ENCODE measurements at places on chromosomes 2 and 18.

GRCh38 chr2:10221443-10221842 lies 81.3 kb upstream of the HPCAL1 start:
- DNase-seq: no peak

DNA sequence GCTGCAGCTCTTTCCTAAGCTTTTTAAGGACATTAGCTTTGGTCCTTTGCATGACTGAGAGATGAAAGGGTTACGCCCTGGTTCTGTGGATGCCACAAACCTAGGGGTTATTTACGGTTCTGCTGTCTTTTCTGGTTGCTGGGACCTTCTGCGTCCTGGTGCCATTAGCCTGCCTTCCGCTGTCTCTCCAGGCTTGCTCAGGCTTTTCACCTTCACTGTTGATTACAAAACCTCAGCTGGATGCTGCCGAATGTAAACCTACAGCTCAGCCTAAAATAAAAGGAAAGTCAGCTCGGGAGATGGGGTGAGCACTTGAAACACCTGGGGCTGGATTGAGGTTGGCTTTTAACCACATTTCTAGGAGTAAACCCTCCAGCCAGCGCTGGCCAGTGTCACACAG lies 130.9 kb upstream of the ARHGAP28 start:
- DNase-seq: no peak

- no peak for DNase-seq
Measured at GRCh38 chr2:39283561-39283960, 39.8 kb upstream of the CDKL4 start.

- no peak for DNase-seq
Measured at GRCh38 chr18:63888470-63889190, 1.1 kb downstream of the SERPINB2 start.

DNA sequence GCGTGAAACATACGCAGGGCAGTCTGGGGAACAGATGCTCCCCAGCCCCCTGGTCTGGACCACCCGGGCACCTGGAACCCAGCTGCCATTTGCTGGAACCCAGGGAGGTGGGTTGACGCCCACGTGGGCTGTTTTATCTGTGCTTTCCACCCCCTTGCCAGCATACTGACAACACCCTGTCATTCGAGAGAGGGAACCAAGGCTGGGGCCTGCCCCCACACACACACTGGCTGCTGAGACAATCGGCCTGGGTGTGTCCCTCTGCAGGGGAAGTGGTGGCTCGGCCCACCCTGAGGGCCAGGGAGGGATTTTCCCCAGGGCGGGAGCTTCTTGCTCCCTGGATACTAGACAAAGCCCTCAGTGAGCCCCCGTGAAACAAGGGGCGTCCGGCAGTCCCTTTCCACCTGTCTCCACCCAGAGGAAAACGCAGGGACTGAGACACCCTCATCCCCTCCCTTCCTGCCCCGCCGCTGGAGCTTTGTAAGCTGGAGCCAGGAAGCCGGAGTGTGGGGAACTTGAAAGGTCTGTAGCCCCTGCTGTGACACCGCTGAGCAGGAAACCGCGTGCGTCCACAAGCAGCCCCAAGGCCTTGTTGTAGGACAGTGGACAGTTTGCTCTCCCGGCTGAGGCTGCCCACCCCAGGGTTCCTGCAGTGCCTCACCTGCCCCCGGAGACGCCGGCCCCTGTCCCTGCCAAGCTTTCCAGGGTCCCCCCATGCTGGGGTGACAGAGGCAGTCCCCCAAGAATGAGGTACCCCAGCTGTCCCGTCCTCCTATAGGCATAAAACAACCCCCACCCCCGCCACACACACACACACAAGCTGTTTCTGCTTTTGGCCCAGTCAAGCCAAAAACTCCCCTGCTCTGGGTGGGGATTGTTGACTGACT lies 14.1 kb upstream of the KLF11 start:
- no peak for DNase-seq

DNA sequence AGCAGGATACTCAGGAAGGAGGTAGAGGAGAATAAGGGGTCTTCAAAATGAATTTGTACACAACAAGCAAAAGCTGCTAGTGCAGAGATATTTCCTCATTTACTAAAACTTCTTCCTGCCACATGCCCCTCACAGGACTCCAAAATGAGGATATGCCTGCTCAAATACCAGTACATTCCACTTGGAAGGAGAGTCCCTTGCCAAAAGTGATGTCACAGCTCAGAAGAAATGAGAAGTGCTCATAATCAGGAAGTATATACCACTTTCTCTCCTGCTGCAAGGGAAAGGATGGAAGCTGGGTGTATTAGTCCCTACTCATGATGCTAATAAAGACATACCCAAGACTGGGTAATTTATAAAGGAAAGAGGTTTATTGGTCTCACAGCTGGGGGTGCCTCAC lies 87.7 kb upstream of the FSHR start:
- no peak for DNase-seq

- DNase-seq: no peak
Measured at GRCh38 chr18:61854578-61855448, 38.0 kb downstream of the RNF152 start.

DNA sequence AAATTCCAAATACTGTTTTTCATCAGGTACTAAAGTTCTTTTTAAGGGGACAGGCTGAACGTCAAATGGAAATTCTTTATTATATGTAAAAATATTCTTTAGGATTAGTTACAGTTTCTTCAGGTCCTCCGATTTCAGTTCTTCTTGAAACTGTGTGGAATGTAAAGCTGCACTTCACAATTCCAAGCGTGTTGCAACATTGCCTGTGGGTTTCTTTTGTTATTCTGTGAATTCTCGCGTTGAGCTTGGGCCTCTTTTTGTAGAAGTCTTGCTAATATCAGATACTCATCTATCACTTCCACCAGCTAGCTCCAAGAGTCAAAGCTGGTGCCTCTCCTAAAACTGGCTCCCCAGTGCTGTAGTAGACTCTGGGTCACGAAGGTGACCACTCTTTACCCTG lies 642.6 kb downstream of the METTL4 start:
- no peak for DNase-seq

DNA sequence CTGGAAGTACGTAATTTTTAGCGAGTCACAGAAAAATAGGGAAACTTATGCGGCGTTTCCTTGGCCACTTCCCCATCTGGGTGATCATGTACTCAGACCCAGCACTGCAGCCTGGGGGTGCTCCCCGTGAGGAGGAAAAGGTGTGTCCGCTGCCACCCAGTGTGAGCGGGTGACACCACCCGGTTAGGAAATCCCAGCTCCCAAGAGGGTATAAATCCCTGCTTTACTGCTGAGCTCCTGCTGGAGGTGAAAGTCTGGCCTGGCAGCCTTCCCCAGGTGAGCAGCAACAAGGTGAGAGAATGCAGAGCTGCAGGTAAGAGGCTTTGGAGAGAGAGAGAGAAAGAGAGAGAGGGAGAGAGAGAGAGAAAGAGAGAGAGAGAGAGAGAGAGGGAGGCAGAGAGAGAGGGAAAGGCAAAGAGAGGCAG lies at the start of gene IL1R2:
IL1R2 (plus strand) TSS at position 240 of the 425 bp plus-strand sequence. CDS start 16,616 bp downstream, outside the sequence.
- no peak for DNase-seq

- DNase-seq: no peak
Measured at GRCh38 chr18:26425148-26425531, 123.2 kb downstream of the KCTD1 start.

DNA sequence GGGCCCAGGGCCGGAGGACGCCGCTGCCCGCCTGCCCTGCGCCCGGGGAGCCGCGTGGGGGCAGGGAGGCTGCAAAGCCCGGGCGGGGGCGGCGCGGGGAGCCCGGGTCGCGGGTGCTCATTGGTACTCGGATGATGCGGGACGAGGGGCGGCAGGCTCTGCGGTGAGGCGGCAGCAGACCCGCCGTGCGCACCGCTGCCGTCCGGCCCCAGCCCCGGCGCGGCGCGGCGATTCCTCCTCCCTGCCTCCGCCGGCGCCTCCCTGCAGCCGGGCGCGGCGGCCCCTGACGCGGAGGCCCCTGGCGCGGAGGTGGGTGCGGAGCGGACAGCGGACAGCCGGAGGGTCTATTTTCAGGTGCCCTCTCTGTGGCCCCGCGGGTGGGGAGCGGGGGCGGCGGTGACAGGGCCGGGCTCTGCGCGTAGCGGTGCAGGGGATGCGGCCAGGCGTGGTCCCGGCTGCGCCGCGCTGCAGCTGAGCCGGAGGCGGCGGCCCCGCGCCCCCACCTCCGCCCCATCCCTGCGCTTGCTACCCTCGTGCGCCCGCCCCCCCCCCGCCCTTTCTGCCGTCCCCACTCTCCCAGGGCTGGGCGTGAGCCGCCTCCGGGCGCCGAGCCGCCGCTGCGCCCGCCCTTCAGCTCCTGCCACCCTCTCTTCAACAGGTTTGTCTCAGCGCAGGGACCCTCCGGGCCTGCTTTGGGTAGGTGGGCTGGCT lies 640 bp downstream of the SPTBN1 start:
- no peak for DNase-seq

DNA sequence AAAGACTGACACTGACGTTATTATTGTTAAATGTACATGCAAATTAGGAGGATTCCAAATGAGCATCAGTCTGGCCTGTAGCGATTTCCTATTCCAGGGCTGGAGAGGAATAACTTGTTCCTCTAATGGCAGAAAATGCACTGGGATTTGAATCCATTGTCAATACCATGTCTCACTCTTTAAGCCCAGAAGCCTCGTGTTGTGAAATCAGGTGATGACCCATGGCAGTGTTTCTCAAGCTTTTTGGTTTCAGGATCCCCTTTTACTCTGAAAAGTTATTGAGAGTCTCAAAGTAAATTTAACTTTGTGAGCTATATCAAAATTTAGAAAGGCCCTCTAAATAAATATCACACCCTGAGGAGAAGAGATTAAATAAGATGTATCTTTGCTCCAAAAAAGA lies 279.2 kb downstream of the GALR1 start:
- DNase-seq: no peak

DNA sequence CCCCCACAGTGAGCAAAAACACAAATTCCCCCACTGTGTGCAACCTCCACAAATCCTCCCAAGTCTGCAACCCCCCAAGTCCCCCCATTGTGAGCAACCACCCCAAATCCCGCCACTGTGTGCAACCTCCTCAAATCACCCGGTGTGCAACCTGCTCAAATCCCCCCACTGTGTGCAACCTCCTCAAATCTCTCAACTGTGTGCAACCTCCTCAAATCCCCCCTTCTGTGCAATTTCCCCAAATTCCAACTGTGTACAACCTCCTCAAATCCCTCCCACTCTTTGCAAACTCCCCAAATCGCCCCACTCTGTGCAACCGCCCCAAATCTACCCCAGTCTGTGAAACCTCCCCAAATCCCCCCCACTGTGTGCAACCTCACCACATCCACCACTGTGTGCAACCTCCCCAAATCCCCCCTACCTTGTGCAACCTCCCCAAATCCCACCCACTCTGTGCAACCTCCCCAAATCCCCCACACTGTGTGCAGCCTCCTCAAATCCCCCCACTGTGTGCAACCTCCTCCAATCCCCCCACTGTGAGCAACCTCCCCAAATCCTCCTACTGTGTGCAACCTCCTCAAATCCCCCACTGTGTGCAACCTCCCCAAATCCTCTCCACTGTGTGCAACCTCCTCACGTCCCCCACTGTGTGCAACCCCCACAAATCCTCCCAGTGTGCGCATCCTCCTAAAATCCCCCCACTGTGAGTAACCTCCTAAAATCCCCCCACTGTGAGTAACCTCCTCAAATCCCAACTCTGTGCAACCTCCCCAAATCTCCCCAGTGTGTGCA lies 115.2 kb downstream of the TPO start:
- DNase-seq: no peak

DNA sequence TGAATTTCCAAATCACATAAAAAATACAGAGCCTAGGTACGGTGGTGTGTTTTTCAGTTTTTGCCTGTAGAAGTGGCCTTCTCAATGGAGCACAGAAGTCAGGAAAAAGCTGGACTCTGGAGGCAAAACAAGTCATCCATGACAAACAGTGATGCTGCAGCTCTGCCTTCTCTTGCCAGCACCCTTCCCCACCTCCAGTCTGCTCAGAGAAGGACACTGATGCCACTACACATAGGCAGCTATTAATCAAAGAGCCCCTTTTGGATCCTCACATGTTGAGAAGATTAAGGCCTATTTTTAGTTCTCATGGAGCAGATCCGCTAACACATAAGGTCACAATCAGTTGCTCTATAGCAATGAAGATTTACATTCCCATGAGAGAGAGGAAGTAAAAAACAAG lies 181.6 kb upstream of the GALNT5 start:
- DNase-seq: no peak

DNA sequence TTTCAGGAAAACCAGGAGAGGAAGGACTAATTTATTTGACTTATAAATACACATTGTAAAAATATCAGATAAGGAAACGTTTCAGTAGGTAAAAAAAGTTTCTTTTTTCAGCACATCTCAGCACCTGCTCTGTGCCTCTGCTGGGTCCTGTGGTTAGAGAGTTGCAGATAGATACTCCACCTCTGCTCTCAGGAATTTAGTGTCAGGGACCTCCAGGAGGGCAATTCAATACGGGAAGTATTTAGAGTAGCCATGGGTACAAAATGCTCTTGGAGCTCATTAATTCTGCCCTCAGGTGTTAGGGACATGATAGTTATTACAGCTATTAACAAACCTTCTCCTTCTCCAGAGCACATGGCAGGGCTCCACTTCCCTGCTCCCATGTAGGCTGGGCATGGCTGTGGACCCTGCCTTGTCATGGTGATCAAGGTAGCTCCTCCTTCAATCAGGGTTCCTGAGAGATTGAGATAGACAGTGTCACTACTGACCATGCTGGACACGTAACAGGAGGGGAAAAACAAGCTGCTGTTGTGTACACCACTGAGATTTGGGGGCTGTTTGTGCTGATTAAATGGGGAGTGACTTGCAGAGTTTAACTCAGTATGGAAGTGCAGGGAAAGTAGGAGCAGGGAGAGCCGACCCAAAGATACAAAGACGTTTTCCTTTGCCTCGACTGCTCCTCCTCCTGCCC lies 185.6 kb upstream of the COPS8 start:
- DNase-seq: no peak

DNA sequence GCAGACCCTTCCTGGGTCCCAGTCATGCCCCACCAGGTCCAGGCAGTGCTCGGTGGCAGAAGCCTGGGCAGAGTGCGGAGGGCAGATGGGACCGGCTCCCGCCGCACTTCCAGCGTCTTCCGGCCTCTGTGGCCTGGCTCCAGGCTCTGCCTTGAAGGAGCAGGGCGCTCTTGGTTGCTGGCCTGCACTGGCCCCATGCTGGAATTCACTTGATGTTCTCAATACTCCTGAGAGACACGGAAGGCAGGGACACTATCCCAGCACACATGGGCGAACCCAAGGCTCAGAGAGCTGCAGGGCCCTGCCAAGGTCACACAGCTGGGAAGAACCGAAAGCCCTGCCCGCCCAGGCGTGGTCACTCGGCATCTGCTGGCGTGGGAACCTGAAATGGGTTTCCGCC lies 87.6 kb upstream of the ODC1 start:
- DNase-seq: no peak
